Fibroblast of skin of right biceps (primary cell): ENCODE measurements at places on chromosomes 5 and 9.

DNA sequence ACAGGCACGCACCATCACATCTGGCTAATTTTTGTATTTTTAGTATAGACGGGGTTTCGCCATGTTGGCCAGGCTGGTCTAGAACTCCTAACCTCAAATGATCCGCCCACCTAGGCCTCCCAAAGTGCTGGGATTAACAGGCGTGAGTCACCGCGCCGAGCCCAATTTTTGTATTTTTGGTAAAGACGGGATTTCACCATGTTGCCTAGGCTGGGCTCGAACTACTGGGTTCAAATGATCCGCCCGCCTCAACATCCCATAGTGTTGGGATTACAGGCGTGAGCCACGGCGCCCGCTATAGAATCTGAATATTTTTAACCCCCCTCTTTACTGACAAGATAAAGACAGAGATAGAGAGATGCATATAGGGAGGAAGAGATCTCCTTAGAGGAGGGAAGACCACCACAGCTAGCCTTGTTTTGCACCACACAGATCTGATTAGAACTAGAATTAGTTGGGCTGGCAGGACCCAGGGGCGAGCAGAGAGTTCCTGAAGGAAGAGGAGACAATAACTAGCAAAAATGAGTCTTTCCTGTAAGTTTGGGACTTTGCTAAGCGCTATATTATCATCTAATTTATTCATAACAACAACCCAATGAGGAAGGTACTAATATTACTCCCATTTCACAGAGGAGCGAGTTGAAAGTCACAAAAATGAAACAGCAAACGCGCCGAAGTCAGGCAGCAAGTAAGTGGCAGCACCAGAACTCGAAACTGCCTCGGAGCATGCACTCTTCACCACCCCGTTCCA lies 1.5 kb upstream of the ANKHD1 start:
- no peak for DNase-seq

- no peak for DNase-seq
Measured at GRCh38 chr5:155969537-155969936, 357.4 kb upstream of the SGCD start.

- DNase-seq: no peak
Measured at GRCh38 chr5:161342886-161343285, 203.6 kb downstream of the GABRB2 start.

DNA sequence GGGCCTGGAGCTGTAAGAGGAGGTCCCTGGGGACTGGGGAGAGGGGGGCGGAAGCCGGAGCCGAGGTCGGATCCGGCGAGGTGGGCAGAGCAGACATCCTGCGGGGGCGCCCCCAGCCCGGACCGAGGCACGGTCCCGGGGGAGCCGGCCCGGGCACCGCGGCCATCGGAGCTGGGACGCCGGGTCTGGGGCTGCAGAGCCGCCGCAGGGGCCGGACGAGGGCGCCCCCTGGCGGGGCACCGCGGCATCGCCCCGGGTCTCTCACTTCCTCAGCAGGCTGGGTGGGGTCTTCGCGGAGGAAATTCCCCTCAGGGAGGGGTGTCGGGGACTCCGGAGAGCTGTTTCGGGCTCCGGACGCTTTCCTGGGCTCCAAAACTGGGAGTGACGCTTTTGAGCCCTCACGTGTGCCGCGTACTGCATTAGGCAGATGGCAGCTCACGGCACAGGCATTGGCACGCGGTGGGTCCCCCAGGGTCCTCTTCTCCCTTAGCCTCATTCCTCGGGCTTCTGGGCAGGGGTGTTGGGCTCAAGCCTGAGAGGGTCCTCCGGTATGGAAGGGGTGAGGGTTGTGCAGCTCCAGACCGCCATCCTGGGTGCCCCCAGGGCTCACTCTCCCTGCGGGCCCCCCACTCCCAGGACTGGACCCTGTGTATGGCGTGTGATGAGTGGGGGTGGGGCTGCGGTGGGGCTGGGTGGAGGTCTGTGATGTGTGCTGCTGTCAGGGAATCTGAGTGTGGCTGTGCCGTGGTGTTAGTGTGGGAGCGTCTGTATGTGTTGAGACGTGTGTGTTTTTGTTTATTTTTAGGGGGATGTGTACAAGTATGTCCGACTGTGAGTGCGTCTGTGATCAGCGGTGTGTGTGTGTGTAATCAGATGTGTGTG lies 29.6 kb downstream of the LHX2 start:
- DNase-seq: peak; percentile 25

- DNase-seq: peak; percentile 5
Measured at GRCh38 chr5:80069251-80069800, 34.2 kb downstream of the THBS4 start.

GRCh38 chr5:123155446-123155960 lies 66.5 kb downstream of the PRDM6 start:
- peak; percentile 28 for DNase-seq

DNA sequence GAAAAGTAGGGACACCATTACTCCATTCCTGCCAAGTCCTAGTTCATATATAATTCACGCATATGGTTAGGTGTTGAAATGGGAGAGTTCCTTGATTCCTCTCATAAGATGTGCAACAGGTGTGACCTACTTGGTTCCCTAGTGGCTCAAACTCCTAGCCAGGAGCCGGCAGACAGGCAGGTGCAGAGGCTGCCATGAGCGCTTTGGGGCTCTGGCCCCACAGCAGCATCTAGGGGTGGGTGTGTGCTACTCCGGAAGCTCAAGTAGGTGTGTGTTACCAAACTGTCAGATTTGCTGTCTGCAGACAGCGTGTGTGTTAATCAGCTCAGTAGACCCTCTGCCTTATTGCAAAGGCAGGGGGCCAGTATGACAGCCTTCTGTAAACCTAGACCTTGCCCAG lies 1652.4 kb upstream of the ACO1 start:
- no peak for DNase-seq

- DNase-seq: peak; percentile 100
Measured at GRCh38 chr5:160165137-160166068, 46.2 kb upstream of the PWWP2A start.
